Adipocyte (in vitro differentiated cells): ENCODE measurements at places on chromosomes 6 and 20.
A peak's percentile ranks its signal among the peaks of the same experiment; 100 is the strongest.

DNA sequence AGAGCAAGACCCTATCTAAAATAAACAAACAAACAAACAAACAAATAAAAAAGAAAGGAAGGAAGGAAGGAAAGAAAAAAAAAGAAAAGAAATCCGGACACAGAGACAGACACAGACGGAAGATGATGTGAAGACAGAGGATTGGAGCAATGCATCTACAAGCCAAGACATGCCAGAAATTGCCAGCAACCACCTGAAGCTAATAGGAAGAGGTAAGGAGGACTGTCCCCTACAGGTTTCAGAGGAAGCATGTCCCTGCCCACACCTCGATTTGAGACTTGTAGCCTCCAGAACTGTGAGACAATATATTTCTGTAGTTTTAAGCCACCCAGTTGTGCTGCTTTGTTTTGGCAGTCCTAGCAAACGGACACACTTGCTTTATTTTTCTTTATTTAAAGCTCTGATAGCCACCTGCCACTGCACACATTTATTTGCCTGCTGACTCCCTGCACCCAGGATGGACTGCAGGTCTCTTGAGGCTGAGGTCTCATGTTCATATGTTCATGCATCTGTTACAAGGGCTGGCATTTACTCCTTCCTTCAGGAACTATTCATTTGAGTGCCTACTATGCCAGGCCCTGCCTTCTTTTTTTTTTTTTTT lies 20.7 kb upstream of the ZMYND8 start:
- DNase-seq = no peak

GRCh38 chr6:35047265-35048011 lies 93.7 kb downstream of the TCP11 start:
- DNase-seq = peak; percentile 87

DNA sequence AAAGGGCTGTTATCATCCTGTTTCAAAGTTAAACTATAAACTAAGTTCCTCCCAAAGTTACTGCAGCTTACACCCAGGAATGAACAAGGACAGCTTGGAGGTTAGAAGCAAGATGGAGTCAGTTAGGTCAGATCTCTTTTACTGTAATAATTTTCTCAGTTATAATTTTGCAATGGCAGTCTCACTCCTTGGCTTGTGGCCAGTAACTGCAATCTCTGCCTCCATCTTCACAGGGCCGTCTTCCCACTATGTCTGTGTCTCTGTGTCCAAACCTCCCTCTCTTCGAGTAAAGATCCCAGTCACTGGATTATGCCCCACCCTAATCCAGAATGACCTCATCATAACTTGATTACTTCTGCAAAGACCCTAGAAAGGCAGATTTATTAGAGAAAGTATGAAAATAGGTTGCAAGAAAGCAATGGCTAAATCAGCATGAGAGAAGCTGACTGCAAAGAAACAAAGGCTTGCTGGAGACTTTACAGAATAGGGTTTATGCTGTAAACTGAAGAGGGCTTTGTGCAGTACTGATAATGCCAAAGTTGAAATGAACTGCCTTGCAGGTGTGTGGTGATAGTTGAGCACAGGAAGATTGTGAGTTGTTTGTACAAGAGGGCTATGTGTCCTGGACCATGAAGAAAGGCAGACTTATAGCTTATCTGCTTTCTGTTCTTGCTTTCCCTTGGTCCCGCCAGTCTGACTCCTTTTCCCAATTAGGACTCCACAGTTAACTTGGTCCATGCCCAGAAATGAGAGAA lies 28.4 kb downstream of the GPX6 start:
- no peak for DNase-seq

- DNase-seq = no peak
These were observed 42.7 kb downstream of the DAAM2 start for GRCh38 chr6:39834866-39835265.

DNA sequence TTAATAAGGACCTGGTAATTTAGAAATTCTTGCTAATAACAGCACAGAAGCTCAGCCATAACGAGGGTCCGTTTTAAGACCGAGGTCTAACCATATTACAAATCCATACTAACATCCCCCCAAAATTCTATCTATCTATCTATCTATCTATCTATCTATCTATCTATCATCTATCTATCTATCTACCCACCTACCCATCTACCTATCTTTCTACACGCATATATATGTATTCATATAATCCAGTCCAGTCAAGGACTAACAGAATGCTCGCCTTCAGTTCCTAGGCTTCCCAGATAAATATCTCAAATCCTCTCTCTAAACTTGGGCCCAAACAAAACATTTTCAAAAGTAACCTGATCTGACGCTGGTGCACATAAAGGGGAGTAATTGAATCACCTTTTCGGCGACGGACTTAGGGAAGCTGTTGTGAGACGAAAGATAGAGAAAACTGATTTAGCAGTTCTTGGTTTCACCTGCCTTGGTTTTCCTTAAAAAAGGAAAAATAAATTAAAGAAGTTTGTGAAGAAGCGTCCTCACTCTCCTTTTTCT lies 14.5 kb downstream of the HMGN4 start:
- peak; percentile 28 for DNase-seq

DNA sequence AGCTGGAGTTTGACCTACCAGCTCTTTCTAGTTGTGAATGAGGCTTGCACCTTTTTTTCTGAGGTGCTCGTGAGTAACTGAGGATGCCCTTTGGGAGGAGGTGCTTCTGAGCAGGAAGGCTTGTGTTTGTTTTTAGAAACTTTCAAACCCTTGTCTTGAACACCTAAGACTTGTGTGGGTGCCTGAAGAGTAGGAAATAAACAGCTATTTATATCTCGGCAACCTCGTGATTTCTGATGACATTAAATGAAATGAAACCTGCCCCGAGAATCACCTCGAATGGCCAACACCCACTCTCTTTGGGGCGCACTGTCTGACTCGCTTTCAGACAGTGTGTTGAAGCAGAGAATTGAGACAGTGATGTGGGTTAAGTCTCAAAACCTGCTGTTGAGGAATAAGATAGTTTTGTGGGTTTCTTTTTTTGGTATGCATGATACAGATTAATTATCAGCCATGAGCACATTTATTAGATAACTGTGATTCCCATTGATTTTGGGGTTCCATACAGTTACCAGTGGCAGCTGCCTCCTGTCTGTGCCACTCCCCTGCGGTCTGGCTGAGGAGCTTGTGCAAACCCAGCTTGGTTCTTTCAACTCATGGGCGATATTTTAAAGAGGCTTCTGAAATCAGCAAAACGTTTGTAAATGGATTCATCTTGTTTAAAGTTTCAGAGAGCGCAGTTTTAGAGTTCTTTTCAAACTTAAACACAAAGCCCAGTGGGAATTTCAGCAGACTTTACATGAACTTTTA lies 8.4 kb downstream of the IRF4 start:
- no peak for DNase-seq

- no peak for DNase-seq
These were observed 36.5 kb upstream of the CST7 start for GRCh38 chr20:24912397-24913075.

GRCh38 chr20:2693286-2694007 lies 867 bp downstream of the EBF4 start:
- DNase-seq = peak; percentile 69

DNA sequence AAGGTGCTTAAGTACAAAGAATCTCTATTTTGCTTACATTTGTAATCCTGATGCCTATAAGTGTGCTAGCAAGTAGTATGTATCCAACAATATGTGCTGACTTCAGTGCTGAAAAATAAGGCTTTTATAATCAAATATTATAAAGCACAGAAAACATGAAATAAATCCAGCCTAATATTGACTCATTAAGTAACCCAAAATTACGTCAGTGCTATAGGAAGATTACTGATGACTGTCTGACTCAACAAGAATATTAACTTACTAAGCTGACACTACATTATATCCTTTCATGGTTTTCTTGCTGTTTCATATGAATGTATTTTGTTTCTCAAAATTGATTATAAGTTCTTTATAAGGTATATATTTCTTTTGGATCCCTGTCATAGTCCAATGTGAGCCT lies 76.1 kb downstream of the ME1 start:
- DNase-seq = no peak

- DNase-seq = peak; percentile 14
These were observed 24.0 kb upstream of the NPBWR2 start for GRCh38 chr20:64131406-64131805.

- DNase-seq = no peak
These were observed 43.8 kb upstream of the XRN2 start for GRCh38 chr20:21259346-21259745.

- DNase-seq = no peak
These were observed 26.8 kb upstream of the MRGBP start for GRCh38 chr20:62769346-62770071.

- no peak for DNase-seq
These were observed 616.9 kb upstream of the MAN1A1 start for GRCh38 chr6:119966484-119966883.

GRCh38 chr6:106168097-106168888 lies 82.2 kb downstream of the PRDM1 start:
- no peak for DNase-seq

- no peak for DNase-seq
These were observed 35.1 kb upstream of the FUCA2 start for GRCh38 chr6:143546599-143546998.

- no peak for DNase-seq
These were observed 799 bp downstream of the NRM start for GRCh38 chr6:30689985-30690384.
